Amygdala (tissue), 56 donors: ENCODE measurements at places on chromosomes 11 and 22.

DNA sequence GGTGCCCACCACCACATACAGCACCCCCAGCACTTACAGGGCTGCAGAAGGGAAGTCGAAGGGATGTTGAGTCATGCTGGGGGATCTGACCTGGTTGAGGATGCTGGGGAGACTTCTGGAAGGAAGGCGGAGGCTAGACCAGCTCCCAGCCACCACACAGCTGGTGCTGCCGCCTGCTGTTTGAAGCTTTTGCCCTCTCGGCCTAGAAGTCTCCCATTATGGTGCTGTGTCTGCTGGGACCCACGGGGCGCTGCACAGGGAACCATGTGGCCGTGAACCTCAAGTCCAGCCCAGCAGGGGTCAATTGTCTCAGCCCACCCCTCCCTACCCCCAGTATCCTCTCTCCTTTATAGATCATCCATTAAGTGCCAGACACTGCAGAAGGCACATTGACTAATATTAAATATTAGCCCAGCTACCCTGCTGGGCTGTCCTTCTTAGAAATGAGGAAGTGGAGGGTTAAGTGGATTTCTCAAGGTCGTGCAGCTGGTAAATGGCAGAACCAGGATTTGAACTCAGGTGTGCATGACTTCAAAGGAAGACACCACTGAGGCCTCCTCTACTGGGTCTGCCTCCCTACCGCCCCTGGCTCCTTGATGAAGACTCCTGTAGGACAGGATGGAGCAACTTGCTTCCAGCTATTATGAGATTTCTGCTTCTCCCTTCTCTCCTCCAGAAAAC is 49.7 kb downstream of the CYTH4 start:
- no peak for DNase-seq

DNA sequence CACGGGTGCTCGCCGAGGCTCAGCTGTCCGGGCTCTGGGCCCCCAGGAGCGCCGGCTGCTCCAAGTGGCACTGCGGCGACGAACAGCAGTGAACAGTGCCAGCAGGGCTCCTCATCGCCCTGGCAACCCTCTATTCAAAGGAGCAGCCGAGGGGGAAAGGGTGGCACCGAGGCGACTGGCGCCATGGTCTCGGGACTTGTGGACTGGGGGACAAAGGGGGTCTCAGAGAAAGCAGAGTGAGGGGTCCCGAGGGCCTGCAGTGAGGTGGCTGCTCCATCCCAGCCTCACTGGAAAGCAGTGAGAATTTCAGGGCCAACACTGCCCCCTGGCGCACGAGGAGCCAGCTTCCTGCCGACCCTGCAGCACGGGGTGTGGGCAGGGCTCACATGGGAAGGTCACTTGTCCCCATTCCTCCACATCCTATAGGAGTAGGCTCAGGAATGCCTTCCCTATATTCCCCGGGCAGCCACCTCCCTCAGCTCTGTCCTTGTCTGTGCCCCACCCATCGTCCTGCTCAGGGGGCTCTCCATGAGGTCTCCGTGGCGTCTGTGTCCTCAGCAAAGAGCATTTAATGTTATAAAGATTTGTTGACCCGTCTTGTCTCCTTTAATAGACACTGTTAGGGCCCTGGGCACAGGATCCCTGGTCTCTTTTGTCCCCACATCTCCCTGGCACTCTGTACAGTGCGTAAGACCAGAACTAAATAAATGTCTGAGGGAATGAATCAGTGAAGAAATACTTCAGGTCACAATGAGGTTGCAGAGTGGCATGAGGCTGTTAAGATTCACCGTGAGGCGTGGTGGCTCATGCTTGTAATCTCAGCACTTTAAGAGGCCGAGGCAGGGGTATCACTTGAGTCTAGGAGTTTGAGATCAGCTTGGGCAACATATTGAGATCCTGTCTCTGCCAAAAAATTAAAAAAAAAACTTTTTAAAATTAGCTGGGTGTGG is 26.4 kb downstream of the LRFN4 start:
- DNase-seq: peak; percentile 75

DNA sequence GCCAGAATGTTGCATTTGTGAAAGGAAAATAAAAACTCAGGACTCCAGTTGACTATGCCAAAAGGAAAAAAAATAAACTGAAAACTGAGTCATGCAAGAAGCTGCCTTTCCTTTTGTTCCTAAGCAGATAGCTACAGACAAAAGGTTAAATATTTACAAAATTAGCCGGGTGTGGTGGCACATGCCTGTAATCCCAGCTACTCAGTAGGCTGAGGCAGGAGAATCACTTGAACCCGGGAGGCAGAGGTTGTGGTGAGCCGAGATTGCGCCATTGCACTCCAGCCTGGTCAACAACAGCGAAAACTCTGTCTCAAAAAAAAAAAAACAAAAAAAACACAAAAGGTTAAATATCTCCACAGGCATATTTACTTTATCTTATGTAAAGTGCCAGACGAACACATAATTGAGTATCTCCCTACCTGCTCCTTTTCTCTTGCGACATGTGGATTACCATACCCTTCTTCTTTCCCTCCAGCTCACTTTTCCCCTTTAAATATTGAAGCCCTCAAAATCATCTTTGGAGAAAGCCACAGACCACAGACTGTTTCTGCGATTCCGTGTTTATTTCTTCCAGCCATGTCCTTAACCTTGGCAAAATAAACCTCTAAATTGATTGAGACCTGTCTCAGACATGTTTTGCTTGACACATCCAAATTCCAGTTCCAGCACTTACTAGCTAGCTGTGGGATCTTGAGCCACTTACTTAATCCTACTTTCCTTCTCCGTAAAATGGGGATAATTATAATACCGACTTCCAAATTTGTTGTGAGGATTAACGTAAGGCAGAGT is 2.3 kb upstream of the SMPD1 start:
- DNase-seq: no peak

GRCh38 chr11:76291576-76292526 is 85.5 kb upstream of the WNT11 start:
- DNase-seq: no peak

DNA sequence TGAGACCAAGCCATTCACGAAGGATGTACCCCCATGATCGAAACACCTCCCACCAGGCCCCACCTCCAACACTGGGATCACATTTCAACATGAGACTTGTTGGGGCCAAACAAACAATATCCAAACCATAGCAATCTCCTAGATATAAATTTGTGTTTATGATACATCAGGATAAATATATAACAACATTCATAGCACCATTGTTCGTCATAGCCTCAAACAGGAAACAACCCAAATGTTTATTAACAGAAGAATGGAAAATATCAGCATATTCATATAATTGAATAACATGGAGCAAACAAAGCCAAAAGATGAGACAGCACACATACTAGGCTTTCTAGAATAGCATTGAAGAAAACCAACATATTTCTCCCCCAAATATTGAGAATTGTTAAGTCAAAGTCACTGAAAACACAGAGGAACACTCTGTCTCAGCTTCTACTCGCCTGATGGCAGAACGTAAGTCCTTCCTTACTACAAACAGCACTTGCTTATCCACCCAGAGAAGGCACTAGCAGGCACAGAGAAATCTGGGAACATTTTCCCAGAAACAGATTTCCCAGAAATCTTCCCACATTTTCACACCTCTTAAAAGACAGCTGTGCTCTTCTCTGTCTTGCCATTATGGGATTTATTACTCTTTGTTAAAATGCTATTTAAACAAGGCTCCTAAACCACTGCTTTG is 8.1 kb upstream of the GDPD4 start:
- DNase-seq: no peak

DNA sequence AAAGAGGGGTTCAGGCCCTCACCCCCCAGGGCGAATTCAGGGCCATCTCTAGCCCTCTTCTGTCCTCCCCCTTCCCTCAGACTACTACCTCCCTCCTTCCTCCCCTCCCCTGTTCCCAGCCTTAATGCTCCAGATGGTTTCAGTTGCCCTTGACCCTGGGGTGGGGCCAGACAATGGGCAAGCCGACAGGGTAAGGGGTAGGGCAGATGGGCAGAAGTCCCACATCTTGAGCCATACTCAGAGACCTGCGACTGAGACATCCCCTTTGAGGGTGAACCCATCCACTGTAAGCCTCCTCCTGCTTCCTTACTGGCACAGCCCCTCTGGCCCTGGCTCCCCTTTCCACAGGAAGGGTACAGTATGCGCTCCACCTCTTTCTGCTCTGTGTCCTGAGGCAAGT is 1.9 kb downstream of the RHBDD3 start:
- no peak for DNase-seq
